Ascending aorta (tissue), 2 donors: ENCODE measurements at places on chromosomes 16 and 17.

- DNase-seq, result no peak
Observed at GRCh38 chr16:31260136-31260931, 559 bp downstream of the ITGAM start.

GRCh38 chr17:58702708-58703107, 10.3 kb downstream of the RAD51C start:
- DNase-seq, result no peak

- DNase-seq, result no peak
Observed at GRCh38 chr17:69265873-69266272, 37.2 kb upstream of the ABCA10 start.

DNA sequence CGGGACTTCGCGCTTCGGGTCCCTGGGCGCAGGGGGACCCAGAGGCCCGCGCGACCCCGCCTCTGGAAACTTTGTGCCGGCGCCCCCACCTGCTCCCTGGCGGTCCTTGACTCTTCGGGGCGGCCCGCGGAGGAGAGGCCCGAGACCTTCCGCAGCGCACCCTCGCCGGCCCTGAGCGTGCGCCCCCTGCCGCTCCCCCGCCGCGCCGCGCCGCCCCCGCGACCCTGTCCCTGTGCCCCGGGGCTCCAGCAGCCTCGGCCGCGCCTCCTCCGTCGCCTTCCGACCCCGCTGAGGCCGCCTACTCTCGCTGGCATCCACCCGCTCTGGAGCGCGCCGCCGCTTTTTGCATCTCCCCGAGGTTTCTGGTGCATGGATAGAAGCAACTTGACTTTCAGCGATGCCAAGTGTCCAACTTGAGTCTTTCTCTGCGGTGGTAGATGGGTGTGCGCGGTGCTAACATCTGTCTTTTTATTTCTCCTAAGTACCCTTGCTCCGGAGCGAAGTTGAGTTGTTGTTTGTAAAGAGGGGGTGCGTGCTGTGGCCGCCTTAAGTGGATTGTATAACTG, 414 bp downstream of the DUSP14 start:
- DNase-seq, result peak; percentile 82

DNA sequence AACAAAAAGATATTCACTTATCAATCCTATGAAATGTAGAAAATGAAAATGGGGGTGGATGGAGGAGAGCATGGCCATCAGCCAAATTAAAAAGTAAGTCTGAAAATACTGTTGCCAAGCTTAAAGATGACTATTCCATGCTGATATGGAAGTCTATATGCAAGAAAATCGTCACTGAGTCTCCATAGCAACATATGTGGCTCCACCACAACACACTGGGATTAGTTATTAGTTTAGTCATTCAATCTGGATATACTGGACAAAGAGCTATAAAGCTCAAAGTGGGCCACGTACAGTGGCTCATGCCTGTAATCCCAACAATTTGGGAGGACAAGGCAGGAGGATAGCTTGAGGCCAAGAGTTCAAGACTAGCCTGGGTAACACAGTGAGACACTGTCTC, 24.7 kb upstream of the PSMD7 start:
- no peak for DNase-seq

GRCh38 chr17:51434434-51435170, 174.3 kb downstream of the UTP18 start:
- no peak for DNase-seq

- no peak for DNase-seq
Observed at GRCh38 chr16:57106767-57107166, 14.4 kb downstream of the CPNE2 start.

- no peak for DNase-seq
Observed at GRCh38 chr16:61814726-61815347, 221.4 kb downstream of the CDH8 start.

GRCh38 chr16:79395591-79395990, 204.9 kb downstream of the MAF start:
- DNase-seq, result no peak

- no peak for DNase-seq
Observed at GRCh38 chr16:75065521-75066149, 50.9 kb downstream of the LDHD start.

DNA sequence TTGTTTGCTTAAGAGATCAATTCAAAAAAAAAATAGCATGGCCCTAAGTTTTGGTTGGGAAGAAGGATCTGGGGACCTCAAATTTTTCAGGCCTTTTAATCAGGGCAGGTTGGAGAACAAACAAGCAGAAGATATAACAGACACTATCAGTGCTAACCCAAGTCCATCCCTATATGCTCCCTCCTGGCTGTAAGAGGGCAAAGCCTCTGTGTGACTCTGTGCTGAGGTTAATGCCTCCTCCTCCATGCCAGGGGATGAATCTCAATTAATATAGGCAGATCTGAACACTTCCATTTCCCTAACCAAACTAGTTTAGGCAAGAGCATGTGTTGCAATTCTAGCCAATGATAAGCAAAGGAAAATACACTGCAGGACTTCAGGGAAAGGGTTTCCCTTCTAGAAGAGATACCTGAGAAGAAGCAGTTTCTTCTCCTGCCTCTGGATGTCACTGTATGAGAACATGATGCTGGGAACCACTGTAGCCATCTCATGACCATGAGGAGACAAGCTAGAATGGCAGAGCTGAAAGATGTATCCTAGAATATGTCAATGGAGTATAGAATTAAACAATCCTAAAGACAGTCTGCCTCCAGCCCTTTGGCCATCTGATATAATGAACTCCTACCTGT, 76.0 kb downstream of the CHD9NB start:
- no peak for DNase-seq

- DNase-seq, result no peak
Observed at GRCh38 chr17:4527134-4527533, 28.1 kb downstream of the MYBBP1A start.

DNA sequence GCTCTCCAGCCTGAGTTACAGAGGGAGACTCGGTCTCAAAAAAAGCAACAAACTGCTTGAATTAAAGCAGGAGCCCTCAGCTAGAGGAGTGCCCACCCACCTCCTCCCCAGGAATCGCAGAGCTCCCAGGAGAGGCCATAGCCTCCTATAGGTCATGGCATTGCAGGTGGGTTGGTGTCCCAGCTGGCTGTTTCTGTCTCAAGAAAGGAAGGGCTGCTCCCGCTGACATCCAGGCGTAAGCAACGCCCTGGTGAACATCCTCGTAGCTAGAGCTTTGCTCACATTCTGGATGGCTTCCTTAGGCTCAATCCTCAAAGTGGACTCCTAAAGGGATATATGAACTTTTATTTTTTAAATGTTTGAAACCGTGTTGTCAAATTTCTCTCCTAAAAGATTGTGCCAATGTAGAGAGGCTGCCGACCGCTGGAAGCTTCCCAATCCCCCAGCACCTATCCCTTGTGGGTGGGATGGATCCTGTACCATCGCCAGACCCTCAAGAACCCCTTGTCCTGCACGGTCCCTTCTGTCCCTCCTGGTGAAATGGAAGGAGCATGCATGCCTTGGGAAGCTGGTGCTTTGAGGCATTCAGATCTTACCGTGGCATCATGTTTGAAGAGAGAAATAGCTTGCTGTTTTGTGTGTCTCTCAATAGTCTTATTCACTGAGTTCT, 5.9 kb downstream of the NLRC5 start:
- DNase-seq, result no peak

DNA sequence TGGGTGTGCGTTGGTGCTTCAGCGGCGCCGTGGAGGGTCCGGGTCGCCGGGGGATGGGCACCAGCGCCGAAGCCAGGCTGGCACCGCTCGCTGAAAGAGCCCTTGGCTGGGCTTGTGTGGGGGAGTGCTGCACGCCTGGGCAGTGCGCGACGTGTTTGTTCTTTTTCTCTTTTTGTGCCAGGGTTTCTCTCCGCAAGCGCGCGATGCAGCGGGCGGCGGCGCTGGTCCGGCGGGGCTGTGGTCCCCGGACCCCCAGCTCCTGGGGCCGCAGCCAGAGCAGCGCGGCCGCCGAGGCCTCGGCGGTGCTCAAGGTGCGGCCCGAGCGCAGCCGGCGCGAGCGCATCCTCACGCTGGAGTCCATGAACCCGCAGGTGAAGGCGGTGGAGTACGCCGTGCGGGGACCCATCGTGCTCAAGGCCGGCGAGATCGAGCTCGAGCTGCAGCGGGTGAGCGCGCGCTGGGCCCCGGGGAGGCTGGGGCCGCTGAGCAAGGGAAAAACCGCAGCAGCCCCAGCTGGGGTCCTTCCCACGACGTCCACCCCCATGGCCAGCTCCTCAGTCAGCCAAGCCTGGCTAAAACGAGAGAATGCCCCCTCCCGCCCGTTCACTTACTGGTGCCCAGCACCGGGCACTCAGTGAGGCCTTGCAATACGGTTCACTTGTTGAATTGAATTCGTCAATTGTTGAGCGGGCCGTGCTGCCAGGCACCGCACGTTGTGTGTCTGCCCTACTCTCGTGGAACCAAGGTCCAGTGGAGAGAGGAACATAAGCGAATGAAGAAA, 541 bp downstream of the GPT2 start:
- no peak for DNase-seq

DNA sequence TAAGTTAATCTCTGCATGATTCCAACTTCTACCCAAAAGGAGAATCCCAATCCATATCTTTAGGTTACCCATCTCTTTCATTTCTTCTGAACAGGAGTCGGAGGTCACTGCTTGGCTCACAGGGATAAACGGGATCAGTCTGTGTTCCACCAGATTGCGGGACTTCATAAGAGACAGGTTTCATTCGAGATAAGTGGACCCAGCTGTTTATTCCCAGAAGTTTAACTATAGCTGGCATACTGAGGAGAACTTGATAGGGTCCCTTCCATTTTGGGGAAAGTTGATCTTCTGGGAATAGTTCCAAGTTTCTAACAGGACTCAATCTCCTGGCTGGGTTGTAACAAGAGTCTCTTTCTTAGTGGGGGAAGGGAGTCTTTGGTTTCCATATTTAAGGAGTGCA, 45.4 kb upstream of the ARL4D start:
- DNase-seq, result no peak

DNA sequence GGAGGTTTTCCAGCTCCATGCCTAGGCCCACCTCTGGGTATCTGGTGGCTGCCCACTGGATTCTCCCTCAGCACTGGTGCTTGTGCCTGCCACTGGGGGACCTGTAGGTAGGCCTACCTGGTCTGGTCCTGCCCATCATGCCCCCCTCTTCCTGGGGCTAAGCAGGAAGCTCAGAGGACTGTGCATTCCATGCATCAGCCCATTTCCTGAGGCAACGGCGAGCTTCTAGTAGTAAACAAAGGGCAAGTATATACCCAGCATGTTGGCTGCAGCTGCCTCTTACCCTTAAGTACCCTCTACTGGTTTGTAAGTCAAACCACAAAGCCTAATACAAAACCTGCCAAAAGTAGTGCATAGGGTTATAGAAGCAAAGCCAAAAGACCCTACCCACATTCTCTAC, 37.5 kb downstream of the SDR42E1 start:
- no peak for DNase-seq

GRCh38 chr17:64020056-64020766, at the start of gene ICAM2:
ICAM2 (minus strand) TSS chr17:64020633; CDS start chr17:64006691, 13,942 bp downstream.
- DNase-seq, result no peak

- DNase-seq, result no peak
Observed at GRCh38 chr16:11210260-11210659, 45.7 kb downstream of the SOCS1 start.

- DNase-seq, result peak; percentile 91
Observed at GRCh38 chr17:27244491-27245223, 49.3 kb upstream of the WSB1 start.

DNA sequence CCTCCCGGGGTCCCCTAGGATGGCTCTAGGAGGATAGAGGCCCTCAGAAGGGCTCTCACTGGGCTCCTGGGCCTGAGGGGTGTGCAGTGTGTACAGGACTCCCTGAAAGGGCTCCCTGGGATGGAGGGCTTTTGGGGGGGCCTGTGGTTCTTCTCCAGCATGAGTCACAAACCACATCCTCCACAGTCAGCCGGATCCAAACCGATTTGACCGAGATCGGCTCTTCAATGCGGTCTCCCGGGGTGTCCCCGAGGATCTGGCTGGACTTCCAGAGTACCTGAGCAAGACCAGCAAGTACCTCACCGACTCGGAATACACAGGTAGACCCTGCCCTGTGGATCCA, 4.5 kb downstream of the TRPV2 start:
- no peak for DNase-seq

DNA sequence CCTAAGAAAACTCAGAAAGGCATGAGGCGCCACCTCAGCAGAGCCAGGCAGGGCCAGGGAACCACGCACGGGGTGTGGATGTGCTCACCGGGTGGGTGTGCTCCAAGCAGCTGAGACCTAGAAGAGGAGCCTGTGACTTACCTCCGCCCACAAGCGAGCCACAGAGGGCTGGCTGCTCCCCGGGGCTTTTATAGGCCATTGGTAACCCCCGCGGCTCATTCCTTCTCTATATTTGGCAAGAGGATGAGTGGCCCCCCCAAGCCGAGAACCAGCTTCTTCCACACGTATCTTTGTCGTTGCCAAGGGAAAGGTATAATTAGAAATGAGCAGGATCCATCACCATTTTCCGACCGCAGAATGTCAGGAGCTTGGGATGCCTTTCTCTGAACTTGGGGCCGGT, at the start of gene MYH3:
Gene MYH3 (minus strand): TSS at position 162 of the 400 bp plus-strand sequence. CDS start 2,245 bp downstream, outside the sequence.
- no peak for DNase-seq

DNA sequence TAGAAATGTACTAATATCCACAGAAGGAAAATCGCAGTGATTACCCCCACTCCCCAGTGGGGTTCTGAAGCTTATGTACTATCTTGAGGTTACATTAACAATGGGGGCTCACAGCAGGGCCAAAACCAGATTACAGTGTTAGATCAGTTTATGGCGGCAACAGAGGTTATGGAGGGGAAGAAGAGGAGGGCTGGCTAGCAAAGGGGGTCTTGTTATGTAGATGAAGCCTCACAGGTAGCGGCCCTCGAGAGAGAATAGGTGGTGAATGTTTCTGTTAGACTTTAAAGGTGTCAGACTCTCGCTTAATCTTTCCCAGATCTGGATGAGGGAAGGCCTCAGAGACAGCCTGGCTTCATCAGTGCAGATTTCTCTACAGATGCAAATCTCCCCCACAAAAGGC, 22.2 kb downstream of the RNF112 start:
- DNase-seq, result no peak

- DNase-seq, result no peak
Observed at GRCh38 chr16:58339452-58339981, 44.7 kb upstream of the PRSS54 start.

DNA sequence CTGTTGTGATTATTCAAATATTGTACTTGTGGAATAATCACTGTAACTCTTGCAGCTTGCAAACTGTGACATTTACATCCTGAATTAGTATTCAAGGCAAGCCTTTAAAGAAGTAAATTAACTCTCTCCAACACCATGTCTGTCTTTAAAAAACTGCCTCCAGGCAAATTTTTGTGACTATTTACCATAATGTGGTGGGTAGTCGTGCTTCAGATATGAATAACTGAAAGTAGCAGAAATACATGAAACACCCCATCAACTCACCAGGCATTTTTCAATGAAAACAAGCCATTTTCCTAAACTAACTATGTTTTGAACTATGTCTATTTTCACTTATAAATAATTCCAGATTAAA, 217.4 kb upstream of the PSMD7 start:
- DNase-seq, result no peak

- no peak for DNase-seq
Observed at GRCh38 chr17:61302953-61303816, 96.5 kb upstream of the TBX2 start.

GRCh38 chr17:37506678-37507077, 17.0 kb downstream of the DUSP14 start:
- DNase-seq, result no peak
